ENCODE measurements at places on chromosomes 13 and 19.

DNA sequence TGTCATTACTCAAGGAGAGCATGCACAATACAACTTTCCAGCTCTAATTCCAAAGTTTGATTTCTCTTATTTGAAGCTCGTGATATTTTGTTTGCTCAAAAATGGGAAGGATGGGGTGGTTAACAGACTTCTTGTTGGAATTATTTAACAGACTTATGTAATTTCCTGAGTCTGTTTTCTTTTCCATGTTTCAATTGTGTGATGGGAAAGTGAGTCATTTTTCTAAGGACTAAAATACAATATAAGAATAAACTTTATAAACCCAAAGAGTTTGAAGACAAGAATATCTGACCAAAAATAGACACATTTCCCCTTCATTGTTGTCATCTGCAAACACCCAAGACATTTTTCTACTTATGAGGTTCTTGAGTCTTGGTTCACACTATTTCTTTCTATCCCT lies 211.8 kb upstream of the SLITRK5 start:
- no peaks in the 10 kb centered on the region for H3K27me3 ChIP-seq
- no peak for DNase-seq
- no peak overlapping the region for H3K27ac ChIP-seq
- no peak overlapping the region for H3K4me3 ChIP-seq
- no peaks in the 10 kb centered on the region for H3K36me3 ChIP-seq

- peaks cover 1% of the 10 kb centered on the region for H3K36me3 ChIP-seq
- H3K27ac ChIP-seq: no peak overlapping the region
- H3K4me3 ChIP-seq: no peak overlapping the region
- H3K4me1 ChIP-seq: peaks cover 8% of the 10 kb centered on the region
- DNase-seq: no peak
Measured at GRCh38 chr19:3942790-3943409, 10.0 kb downstream of the NMRK2 start.

- no peak overlapping the region for H3K27ac ChIP-seq
- H3K27me3 ChIP-seq: no peaks in the 10 kb centered on the region
- peaks cover 56% of the 10 kb centered on the region for H3K36me3 ChIP-seq
- no peak overlapping the region for H3K4me3 ChIP-seq
Measured at GRCh38 chr19:36081894-36082293, 27.2 kb downstream of the WDR62 start.

- no peak for DNase-seq
- H3K27ac ChIP-seq: no peak overlapping the region
- H3K4me1 ChIP-seq: no peaks in the 10 kb centered on the region
- peaks cover 54% of the 10 kb centered on the region for H3K36me3 ChIP-seq
Measured at GRCh38 chr19:7456964-7457541, 31.8 kb downstream of the PEX11G start.

- no peaks in the 10 kb centered on the region for H3K27me3 ChIP-seq
- H3K36me3 ChIP-seq: peaks cover 65% of the 10 kb centered on the region
- H3K4me1 ChIP-seq: peaks cover 82% of the 10 kb centered on the region
- peak; percentile 89 for DNase-seq
Measured at GRCh38 chr19:8571006-8571411, 6.2 kb downstream of the MYO1F start.

- H3K4me3 ChIP-seq: no peak overlapping the region
- no peaks in the 10 kb centered on the region for H3K4me1 ChIP-seq
- H3K27ac ChIP-seq: no peak overlapping the region
- DNase-seq: no peak
- no peaks in the 10 kb centered on the region for H3K36me3 ChIP-seq
Measured at GRCh38 chr19:8423817-8424223, 10.7 kb downstream of the MARCHF2 start.

GRCh38 chr13:56586976-56587375 lies 553.7 kb upstream of the PRR20A start:
- no peak overlapping the region for H3K4me3 ChIP-seq
- no peaks in the 10 kb centered on the region for H3K27me3 ChIP-seq
- no peaks in the 10 kb centered on the region for H3K36me3 ChIP-seq
- no peak overlapping the region for H3K27ac ChIP-seq

- H3K4me3 ChIP-seq: no peak overlapping the region
- no peak overlapping the region for H3K27ac ChIP-seq
- peaks cover 17% of the 10 kb centered on the region for H3K4me1 ChIP-seq
- DNase-seq: no peak
- no peaks in the 10 kb centered on the region for H3K27me3 ChIP-seq
Measured at GRCh38 chr19:13211426-13212308, 61.5 kb downstream of the IER2 start.

- peaks cover 2% of the 10 kb centered on the region for H3K4me1 ChIP-seq
- no peak overlapping the region for H3K27ac ChIP-seq
- no peak for DNase-seq
- no peaks in the 10 kb centered on the region for H3K36me3 ChIP-seq
- no peak overlapping the region for H3K4me3 ChIP-seq
Measured at GRCh38 chr13:28401303-28402056, 93.4 kb downstream of the FLT1 start.

DNA sequence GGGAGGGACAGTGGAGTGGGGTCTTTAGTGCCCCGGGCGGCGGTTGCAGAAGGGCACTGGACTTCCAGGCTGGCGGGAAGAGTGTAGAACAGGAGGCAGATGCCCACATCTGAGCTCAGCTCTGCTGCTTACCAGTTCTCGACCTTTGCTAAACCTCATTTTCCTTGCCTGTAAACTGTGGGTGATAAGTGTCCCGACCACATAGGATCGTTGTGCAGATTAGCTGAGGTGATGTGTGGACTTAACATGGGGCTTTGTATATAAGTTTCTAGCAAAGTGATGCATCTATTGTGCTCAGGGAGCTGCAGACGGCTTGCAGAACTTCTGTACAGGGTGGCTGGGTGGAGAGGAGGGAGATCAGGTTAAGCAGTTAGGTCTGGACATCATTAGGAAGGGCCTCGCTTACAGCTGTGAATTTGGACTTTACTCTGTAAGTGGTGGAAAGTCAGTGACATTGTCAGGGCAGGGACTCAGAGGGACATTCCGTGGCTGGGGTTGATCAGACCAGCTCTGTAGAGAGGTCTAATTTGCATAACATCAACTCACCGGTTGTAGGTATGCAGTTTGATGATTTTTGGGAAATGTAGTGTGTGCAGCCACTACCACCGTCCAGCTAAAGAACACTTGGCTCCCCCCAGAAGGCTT lies 70.0 kb downstream of the SPATA13 start:
- peak; percentile 60 for DNase-seq
- H3K4me1 ChIP-seq: peaks cover 48% of the 10 kb centered on the region
- peak overlapping the region; percentile 33 for H3K27ac ChIP-seq

DNA sequence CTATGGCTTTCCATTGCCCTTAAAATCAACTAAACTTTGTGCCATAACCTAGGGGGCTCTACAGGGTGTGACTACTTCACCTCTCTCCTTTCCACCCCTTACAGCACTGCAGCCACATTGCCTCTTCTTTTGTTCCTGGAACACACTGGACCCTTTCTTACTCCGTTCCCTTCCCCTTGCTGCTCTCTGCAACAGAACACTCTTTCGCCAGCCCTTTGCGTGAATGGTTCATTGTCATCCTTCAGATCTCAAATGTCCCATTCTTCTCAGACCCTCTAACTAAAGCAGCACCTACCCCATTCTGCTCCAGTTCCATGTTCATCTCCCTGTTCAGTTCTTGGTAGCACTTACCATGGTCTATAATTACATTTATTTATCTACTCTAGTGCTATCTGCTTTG lies 208.3 kb downstream of the OXGR1 start:
- H3K4me3 ChIP-seq: no peak overlapping the region
- no peak overlapping the region for H3K27ac ChIP-seq
- no peaks in the 10 kb centered on the region for H3K27me3 ChIP-seq
- H3K4me1 ChIP-seq: no peaks in the 10 kb centered on the region
- no peaks in the 10 kb centered on the region for H3K36me3 ChIP-seq

- H3K27me3 ChIP-seq: no peaks in the 10 kb centered on the region
- DNase-seq: no peak
- H3K4me3 ChIP-seq: no peak overlapping the region
- no peak overlapping the region for H3K27ac ChIP-seq
- H3K4me1 ChIP-seq: peaks cover 3% of the 10 kb centered on the region
Measured at GRCh38 chr19:3459089-3459881, 21.0 kb downstream of the SMIM24 start.

GRCh38 chr19:49524812-49525455 lies 2.9 kb upstream of the RCN3 start:
- H3K27ac ChIP-seq: no peak overlapping the region
- H3K27me3 ChIP-seq: peaks cover 3% of the 10 kb centered on the region
- DNase-seq: no peak

GRCh38 chr13:51412431-51412830 lies 40.4 kb downstream of the INTS6 start:
- no peak overlapping the region for H3K4me3 ChIP-seq
- H3K27me3 ChIP-seq: no peaks in the 10 kb centered on the region
- H3K36me3 ChIP-seq: peaks cover 58% of the 10 kb centered on the region
- no peak overlapping the region for H3K27ac ChIP-seq

- peaks cover 4% of the 10 kb centered on the region for H3K36me3 ChIP-seq
- no peak overlapping the region for H3K4me3 ChIP-seq
- no peak overlapping the region for H3K27ac ChIP-seq
- peaks cover 19% of the 10 kb centered on the region for H3K27me3 ChIP-seq
- H3K4me1 ChIP-seq: peaks cover 6% of the 10 kb centered on the region
Measured at GRCh38 chr13:33764716-33765115, 53.2 kb upstream of the RFC3 start.

GRCh38 chr19:46840498-46840942 lies 10.1 kb downstream of the AP2S1 start:
- peak; percentile 63 for DNase-seq
- H3K4me3 ChIP-seq: no peak overlapping the region
- H3K27me3 ChIP-seq: no peaks in the 10 kb centered on the region
- no peak overlapping the region for H3K27ac ChIP-seq
- peaks cover 16% of the 10 kb centered on the region for H3K36me3 ChIP-seq

DNA sequence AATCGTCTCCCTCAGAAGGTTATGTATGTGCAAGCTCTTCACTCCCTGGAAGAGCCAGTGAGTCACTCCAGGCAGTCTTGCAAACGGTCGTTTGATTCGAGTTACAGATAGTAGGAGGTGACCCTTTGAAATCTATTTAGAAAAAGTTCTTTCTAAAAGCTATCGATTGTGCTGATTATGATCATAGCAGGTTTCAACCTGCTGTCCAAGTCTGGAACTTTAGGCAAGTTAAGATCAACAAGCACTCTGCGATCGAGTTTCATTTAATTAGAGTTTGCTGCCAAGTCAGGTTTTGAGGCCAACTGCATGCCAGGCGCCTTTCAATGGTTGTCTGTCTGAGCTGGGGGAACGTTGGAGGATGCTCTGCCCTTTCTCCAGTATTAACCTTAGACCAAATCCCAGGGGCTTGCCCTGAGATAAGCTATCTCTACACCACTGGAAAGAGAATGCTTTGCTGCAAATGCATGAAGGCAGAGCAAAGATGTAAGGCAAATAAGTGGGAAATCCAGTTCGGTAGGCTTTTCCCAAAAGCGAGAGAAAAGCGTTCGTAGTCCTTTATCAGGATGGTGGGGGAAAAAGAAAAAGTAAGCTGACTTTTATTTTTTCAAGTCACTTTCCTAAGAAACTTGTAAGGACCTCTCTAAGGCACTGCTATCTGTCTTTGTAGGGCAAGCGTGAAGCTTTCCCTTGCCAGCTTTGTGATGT lies 287.5 kb downstream of the ATP8A2 start:
- no peak overlapping the region for H3K4me3 ChIP-seq
- H3K4me1 ChIP-seq: no peaks in the 10 kb centered on the region
- DNase-seq: no peak
- H3K36me3 ChIP-seq: no peaks in the 10 kb centered on the region
- no peak overlapping the region for H3K27ac ChIP-seq
- peaks cover 6% of the 10 kb centered on the region for H3K27me3 ChIP-seq

DNA sequence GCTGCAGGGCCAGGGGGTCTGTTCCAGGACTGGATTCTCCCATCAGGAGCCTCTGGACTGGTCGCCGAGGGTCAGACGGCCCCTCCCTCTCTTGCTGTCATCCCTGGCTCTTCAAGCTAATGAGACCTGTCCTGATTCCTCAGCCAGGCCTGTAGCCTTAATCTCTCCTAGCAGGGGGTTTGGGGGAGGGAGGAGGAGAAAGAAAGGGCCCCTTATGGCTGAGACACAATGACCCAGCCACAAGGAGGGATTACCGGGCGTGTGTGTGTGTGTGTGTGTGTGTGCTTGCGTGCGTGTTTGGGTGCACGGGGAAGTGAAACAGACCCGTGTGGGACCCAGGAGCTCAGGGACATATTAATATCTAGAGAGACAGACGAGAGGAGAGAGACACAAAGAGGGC lies 1.9 kb upstream of the CRX start:
- H3K27me3 ChIP-seq: peaks cover 31% of the 10 kb centered on the region
- peak overlapping the region; percentile 8 for H3K27ac ChIP-seq
- H3K4me1 ChIP-seq: no peaks in the 10 kb centered on the region
- no peak overlapping the region for H3K4me3 ChIP-seq
- H3K36me3 ChIP-seq: no peaks in the 10 kb centered on the region
- no peak for DNase-seq

- no peak overlapping the region for H3K4me3 ChIP-seq
- H3K27me3 ChIP-seq: no peaks in the 10 kb centered on the region
- DNase-seq: peak; percentile 70
- peak overlapping the region; percentile 72 for H3K27ac ChIP-seq
Measured at GRCh38 chr19:17755977-17756670, 4.8 kb downstream of the FCHO1 start.

DNA sequence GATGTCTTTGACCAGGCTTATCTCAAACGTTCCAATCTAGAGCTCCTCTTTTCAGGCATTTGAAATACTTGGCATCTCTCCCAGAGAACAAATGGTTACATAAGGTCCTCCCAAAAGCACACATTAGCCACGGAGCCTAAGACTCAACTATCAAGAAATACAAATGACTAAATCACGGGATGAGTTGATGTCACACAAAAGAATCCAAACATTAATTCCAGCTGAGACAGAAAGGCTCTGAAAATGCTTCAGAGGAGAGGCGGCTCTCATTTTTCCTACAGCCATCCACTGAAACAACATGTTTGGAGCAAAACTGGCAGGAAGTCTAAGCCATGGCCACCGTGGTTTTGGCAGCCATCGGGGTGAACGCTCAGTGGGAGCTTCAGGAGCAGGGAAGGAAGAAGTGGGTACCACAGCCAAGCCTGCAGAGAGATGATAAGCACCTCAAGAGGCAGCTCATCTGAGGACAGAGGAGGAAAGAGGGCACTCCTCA lies 122.5 kb downstream of the STK24 start:
- H3K36me3 ChIP-seq: peaks cover 34% of the 10 kb centered on the region
- H3K27ac ChIP-seq: no peak overlapping the region
- H3K4me3 ChIP-seq: no peak overlapping the region

Measured in activated CD8-positive, alpha-beta memory T cell treated with anti-CD3 and anti-CD28 coated beads, Interleukin-2, amount 10 ng/mL, durations not matched to agents 7 days and 5 days (primary cell).